GM04504 (cell line): ENCODE measurements at places on chromosomes 7 and 10.

DNA sequence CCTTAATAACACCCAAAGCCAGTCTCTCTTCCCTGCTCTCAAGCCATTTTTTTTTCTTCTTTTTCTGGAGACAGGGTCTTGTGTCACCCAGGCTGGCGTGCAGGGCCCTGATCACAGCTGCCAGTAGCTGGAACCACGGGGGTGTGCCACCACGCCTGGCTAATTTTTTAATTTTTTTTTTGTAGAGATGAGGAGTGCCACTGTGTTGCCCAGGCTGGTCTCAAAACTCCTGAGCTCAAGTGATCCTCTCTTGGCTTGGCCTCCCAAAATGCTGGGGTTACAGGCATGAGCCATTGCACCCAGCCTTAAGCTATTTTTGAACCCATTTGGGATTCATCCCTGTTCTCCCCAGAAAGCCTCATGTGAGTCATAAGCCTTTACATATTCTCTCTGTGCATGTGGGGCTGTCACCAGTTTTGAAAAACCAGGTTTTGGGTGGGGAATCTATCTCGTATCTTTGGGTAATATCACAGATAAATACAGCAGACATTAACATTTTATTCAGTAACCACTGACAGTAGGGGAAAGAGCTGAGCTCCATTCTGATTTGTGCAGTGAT is 15.5 kb downstream of the ZNF487 start:
- DNase-seq = no peak

- no peak for DNase-seq
These were observed 77.3 kb upstream of the SAMD8 start for GRCh38 chr10:75034131-75034512.

GRCh38 chr7:87599336-87599735 is 1.3 kb downstream of the ABCB1 start:
- no peak for DNase-seq

GRCh38 chr7:6242561-6242960 is 29.9 kb downstream of the CYTH3 start:
- no peak for DNase-seq

- no peak for DNase-seq
These were observed 177.9 kb downstream of the CHN2 start for GRCh38 chr7:29372351-29373090.

GRCh38 chr10:124053971-124054370 is 39.4 kb downstream of the CHST15 start:
- DNase-seq = no peak

DNA sequence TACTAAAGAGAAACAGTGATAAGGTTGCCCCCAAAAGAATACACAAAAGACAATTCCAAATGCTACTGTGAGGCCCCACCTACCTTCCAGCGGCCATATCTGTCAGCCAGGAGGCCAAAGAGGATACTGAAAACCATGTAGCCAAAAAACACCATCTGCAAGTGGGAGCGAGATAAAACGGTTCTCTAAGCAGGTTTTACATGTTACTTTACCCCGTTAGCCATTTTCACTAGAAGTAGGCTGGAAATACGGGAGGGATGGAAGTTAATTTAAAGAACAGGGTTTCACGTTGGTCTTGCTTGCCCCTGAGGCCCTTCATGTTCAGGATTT is 38.2 kb downstream of the SVOPL start:
- DNase-seq = no peak

DNA sequence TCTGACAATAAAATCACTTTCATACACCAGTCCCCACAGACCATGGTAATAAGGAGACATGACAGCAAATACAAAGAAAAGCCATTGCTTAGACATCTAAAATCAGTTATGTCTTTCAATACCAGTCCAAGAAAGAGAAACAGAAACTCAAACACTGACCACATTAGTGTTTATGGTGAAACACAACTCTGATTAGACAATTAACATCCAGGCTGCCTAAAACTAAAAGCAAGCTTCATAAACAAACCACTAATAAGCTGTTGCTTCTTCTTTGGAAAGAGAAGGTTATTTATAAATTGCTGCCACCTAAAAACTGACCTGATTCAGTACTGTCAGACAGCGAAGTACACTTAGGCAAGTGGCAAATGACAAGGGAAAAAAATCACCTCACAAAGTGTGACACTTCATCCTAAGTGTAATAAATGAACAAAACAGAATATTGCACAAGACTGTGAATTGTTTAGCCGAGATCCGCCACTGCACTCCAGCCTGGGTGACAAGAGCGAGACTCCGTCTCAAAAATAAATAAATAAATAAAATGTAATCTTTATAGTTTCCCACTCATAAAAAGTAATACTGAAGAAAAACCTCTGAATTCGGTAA is 277.4 kb downstream of the PARD3 start:
- DNase-seq = no peak

DNA sequence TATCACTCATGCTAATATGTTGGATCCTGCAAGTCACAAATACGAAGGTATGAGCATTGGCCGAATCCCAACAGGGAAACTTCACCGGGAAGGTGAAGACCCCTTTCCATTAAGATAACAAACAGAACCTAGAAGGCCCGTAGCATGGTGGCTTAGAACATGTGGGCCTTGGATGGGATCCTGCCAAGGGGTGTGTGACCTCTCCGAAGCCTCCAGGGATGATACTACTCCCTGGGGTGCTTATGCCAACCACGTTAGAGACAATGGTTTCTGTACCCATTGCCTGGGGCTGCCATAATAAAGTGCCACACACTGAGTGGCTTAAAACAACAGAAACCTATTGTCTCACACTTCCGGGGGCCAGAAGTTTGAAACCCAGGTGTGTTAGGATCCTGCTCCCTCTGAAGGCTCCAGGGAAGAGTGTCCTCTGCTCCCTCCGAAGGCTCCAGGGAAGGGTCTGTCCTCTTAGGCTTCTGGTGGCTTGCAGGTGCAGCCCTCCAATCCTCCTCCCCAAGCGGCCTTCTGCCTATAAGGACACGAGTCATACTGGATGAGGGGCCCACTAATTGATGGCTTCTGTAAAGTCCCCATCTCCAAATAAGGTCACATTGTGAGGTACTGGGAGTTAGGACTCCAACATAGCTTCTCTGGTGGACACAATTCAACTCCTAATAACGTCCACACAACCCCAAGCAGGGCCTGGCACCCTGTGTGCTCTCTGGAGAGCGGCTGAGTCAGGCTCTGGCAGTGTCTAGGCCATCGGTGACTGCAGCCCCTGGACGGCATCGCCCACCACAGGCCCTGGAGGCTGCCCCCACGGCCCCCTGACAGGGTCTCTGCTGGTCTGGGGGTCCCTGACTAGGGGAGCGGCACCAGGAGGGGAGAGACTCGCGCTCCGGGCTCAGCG is 992 bp upstream of the MGMT start:
- no peak for DNase-seq

GRCh38 chr10:19629567-19629966 is 186.7 kb upstream of the PLXDC2 start:
- DNase-seq = no peak

GRCh38 chr10:87617503-87617902 is 42.2 kb upstream of the PAPSS2 start:
- DNase-seq = no peak

DNA sequence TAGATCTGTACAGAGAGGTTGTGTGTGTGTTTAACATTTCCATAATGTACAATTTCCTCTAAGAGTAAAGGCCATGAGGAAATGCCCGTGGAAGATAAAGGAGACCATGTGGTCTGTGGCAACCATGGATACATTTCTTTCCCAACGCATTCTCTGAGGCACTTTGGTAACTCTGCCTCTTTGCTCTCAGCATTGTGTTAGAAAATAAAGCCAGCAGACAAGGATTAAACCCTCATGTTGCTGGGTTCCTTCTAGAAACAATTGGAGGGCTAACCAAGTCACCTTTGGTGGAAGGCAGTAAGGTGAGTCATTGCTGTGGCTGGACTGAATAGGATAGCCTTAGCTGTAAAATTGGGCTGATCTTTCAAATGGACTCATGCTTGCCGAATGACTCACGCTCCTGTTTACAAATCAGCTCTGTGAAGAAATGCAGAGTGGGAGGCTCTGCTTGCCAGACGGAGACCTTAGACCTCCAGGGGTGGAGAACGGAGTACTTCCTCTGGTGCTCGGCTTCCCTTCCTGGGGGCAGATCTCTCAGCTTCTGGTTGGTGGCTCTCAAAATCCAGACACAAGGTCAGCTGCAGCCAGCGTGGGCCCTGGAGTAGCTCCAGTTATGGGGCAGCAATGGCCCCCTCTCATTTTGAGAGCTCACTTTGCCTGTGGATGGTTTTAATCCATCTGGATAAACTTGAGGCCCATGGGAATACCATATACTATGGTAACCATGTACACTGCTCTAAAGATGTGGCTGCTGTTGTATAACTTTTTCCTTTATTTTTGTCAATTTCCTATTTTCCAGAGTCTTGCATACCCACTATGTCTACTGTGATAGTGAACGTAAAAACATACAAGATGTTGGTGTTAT is 137.3 kb downstream of the TCF7L2 start:
- DNase-seq = peak; percentile 98

DNA sequence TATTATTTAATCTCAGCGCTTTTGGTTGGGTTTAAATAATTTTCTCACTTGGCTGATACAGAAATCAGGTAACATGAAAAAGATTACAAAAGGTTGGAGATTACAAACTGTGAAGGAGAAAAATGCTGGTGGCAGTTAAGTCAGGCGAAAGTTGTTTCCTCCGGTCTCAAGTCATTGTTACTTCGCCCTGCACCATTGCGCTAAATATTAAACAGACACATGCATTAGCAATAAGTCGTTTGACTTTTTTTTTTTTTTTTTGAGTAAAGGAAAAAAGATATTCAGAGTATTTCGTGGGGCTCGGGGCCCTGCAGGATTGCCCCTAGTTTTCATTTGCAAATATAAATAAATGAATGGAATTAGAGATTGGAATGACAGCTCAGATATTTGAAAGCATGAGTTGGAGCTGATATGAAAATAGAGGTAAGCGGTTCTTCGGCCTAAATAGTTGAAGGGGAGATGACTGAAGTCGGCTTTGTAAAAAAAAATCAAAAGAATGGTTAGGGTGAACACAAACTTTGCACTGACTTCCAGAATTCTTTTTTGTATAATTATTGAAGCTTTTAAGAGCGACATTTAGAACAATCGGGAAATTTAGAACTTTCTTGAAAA is 914 bp downstream of the SDHAF3 start:
- no peak for DNase-seq

DNA sequence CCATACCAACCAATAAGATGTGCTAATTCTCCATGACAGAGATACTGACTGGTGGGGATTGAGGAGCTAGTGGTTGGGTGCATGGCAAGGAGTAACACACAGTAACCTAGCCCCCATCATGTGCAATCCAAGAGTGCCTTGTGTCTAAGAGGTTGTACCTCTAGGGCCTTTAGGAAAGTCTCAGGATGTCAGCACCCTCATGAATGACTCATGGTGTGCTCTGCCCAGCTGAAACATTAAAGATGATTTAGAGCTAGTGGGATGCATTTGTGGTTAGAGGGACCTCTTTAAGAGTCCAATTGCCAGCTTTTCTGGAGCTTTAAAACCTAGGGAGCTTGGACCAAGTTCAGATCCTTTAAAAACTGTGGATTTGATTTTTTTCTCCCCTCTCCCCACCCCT is 181.1 kb downstream of the HERPUD2 start:
- DNase-seq = peak; percentile 0

DNA sequence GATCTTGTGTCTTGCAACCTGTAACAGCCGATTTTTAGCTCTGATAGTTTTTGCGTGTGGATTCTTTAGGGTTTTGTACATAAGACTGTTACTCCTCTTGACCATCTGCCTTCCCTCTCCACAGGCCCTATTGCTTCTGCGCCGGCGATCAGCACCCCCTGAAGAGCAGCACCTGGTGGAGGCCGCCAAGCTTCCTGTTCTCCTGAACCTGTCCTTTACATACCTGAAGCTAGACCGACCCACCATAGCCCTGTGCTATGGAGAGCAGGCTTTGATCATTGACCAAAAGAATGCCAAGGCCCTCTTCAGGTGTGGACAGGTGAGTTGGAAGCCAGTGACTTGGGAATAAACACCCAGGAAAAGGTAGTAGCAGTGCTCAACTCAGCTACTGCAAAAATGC is 12.6 kb downstream of the FKBP6 start:
- DNase-seq = no peak

- DNase-seq = no peak
These were observed 55.1 kb upstream of the LAMB1 start for GRCh38 chr7:108057951-108058481.

GRCh38 chr10:71039551-71039950 is 151.2 kb upstream of the PCBD1 start:
- DNase-seq = no peak

GRCh38 chr7:106959753-106960152 is 84.8 kb upstream of the PRKAR2B start:
- DNase-seq = no peak
